Stimulated activated naive CD8-positive, alpha-beta T cell treated with anti-CD3 and anti-CD28 coated beads, Interleukin-15, Interleukin-2, amounts not matched to agents 100 U/mL and 50 U/mL, for 24 hours (primary cell): ENCODE measurements at places on chromosomes 3 and 15.

DNA sequence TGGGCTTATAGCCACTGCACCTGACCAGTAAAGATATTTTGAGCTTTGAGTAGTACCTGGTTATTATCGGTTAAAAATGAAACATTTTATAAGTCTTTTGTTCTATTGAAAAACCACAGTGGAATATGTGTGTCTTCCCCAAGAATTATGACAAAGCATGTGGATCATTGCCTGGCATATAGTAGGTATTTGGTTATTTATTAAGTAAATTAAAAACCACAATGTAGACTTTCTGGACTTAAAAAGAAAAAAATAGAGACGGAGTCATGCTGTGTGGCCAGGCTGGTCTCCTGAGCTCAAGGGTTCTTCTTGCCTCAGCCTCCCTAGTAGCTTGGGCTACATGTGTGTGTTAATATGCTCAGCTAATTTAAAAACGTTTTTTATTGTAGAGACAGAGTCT, 43.5 kb downstream of the UBE2E2 start:
- no peak for DNase-seq

GRCh38 chr15:81279621-81280485, 44.1 kb downstream of the STARD5 start:
- no peak for DNase-seq

- DNase-seq, result no peak
Observed at GRCh38 chr3:162973428-162973917, 1476.9 kb downstream of the OTOL1 start.

GRCh38 chr15:73800662-73801345, 47.7 kb upstream of the INSYN1 start:
- no peak for DNase-seq

DNA sequence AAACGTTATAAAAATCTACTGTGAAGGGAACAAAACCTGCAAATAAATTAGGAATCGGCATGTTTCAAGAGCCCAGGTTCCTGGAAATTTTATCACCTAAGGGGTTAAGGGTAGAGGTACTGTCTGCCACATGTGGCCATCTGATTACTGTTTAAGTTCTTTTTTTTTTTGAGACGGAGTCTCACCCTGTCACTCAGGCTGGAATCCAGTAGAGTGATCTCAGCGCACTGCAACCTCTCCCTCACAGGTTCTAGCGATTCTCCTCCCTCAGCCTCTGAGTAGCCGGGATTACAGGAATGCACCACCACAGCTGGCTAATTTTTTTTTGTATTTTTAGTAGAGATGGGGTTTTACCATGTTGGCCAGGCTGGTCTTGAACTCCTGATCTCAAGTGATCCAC, 35.8 kb downstream of the UQCC5 start:
- DNase-seq, result no peak

DNA sequence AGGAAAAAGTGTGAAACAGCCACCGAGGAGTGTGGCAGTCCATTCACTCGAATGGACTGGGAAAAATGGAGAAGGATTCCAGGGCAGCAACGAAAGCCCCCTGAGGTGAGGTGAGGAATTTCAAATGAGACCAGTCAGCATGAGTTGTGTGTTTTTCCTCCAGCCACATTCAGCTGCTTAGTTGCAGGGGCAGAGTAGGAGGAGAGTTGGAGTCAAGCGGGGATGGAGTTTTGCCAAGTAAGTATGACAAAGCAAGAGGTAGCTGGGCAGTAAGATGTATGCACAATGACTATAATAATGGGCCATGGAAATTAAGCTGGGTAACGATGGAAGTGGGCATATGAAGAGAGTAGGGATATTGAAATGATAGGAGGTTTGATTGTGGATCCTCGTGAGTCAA, 64.4 kb downstream of the CCDC54 start:
- DNase-seq, result no peak

DNA sequence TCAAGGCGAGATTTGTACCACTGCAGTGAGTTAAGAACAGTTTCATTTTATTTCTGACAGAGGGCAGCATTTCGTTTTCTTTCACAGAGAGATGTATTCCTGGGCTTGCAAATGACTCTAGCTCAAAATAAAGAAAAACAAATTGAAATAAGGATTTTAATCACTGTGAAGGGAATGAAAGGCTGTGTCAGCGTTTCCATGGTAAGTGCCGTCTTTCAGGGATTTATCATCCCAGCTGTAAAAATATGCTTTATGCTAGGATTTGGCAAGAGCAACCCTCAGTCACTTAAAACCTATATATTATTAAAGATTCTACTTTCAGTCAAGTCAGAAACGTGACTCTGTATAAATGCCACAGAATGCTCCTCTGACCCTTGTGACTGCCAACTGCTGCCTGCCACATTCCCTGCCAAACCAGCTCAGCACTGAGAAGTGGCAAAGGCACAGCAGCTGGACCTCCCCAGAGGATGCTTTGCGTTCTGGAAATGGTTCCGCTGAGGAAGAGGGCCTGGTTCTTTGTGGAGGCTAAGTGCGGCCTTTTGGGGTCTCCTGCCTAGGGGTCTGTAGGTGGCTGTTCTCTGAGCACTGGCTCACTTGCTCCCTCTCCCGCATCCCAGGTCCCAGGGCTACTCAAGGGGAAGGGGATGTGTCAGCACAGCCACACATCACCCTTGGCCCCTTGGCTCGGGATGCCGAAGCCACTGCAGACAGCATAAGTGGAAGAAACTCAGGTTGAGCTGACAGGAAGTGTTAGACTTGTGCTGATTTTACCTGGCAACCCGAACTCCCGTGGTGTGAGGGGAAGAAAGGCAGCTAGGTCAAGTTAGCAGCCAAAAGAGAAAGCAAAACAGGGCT, 56.6 kb upstream of the POMGNT2 start:
- peak; percentile 22 for DNase-seq

DNA sequence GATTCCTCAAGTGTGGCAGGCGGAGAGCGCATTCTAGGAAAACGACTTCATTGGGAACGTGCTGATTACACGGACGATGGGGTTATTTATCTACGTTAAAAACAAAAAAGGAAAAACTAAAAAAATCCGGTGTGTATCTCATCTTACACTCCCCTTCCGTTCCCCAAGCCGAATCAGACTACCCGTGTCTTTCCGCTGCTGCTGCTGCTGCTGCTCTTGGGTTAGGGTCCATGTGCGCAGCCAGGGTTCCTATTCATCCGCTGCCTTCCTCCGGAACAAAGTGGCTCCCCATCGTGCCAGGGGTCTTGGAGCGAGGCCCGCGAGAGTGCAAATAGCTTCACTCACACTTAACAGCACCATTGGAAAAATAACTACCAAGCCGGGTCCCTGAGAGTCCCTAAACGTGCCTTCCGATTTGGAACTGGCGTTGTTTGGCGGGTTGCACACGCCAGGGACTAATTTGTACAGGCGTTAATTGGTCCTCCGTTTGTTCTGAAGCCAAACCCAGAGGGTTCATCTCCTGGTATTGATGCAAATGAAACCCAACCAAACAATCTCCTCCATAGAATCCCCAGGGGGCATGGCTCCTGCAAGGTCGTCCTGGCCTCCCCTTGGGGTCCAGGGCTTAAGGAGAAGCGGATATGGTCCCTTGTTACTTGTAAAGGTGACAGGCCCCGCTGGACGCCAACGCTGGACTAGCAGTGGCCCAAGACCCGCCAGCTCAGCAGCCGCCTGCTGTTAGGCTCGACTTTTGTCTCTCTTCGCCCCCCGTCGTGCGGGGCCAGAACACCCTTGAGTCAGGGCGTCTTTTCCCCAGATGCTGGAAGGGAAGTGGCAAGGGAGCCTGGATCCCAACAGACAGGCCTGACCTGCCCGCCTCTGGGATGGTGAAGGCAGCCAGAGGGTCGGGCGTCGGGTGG, 11.0 kb upstream of the ONECUT1 start:
- DNase-seq, result no peak

DNA sequence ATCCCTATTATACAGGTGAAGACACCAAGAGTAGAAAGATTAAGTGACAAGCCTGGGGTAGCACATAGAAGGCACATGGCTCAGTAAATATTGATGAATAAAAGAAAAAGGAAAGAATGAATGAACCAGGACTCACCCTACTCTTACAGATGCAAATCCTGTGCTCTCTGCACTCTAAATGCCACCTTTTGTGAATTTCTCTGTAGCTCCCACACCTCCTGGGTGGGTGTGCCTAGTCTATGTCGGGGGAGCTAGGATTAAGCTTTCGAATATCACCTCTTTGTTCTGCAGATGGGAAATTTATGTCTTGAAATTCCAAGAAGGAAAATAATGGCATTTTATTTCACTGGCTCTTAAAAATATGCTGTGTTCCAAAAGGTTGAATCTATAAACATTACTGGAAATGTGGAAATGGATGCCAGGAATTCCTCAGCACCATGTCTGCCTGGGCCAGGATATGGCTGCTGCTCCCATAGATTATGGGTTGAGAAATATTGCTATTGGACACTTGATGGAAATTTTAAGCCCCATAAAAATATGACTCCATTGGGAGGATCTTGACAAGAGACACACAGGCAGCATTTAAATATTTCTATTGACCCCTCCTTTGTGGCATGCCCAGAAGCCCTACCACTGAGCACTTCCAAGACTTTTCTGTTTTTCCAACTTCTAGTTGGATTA, 43.3 kb downstream of the CCNB2 start:
- DNase-seq, result no peak

GRCh38 chr3:190132371-190132770, 11.7 kb upstream of the P3H2 start:
- DNase-seq, result no peak

DNA sequence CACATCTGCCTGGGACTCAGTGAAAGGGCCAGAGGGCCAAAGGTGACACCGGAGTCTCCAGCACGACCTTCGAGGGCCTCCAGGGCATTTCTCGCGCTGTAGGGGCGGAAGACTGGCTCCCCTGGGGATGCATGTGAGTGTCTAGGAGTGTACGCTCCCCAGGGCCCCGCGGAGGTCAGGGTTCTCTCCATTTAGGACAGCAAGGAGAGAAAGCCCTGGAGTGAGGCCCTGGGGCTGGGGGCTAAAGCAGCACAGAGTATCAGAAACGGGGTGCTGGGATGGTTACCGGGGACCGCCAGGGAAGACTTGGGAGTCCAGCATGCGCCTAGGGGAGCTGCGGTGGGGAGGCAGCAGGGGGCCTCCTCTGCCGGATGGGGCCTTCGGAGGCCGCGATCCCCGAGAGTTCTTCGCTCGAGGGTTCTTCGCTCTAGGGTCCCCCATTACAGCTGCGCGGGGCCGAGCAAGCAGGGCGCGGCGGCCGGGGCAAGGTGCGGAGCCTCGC, 595 bp upstream of the APBA2 start:
- peak; percentile 37 for DNase-seq

- DNase-seq, result no peak
Observed at GRCh38 chr15:62797171-62797570, 245.4 kb upstream of the TPM1 start.

DNA sequence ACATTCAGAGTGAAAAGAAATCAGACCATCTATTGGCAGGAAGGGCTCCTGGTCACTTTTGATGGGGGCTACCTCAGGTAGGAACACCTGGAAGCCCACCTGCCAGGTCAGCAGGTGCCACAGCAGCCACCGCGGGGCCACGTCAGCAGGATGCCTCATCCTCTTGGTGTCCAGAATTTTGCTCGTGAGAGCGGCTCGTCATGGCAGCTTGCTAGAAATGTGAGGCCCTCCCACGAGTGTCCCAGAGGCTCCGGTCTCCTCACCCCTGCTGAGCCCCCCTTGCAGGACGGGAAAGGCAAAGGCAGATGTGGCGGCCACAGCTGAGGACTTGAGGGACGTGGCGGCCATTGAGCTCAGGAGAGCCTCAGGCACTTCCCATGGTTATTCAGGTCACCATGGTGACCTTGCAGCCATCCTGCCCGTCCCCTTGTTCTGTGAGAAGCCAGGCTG, 129.4 kb downstream of the LRRK1 start:
- no peak for DNase-seq
